ENCODE measurements at places on chromosomes 3 and 15. TPM values are rescaled to one million over a fixed set of nuclear protein-coding genes. Genes with fewer than 3 reads are reported as not detected.

The ADGRG7 gene
- 24.7 TPM for total RNA-seq

The KCNAB1 gene
- total RNA-seq, result not detected

The CCDC54 gene
- total RNA-seq, result not detected

The EDC3 gene
- 41.9 TPM for total RNA-seq

The SSUH2 gene
- 0.31 TPM for total RNA-seq

The ELP6 gene
- total RNA-seq, result 41.5 TPM

The HIGD2B gene
- 0.32 TPM for total RNA-seq

The COL8A1 gene
- not detected for total RNA-seq

The A4GNT gene
- not detected for total RNA-seq

The IQCF2 gene
- not detected for total RNA-seq

The ATR gene
- 39.0 TPM for total RNA-seq
